Glomerular endothelial cell (primary cell): ENCODE measurements at places on chromosomes 16 and 17. TPM values are rescaled to one million over a fixed set of nuclear protein-coding genes. Genes with fewer than 3 reads are reported as not detected.

MARVELD3 gene
- 0.12 TPM in 1 of 2 replicates, not detected in the other for total RNA-seq

HBZ gene
- total RNA-seq, result not detected in 2 replicates

SLC5A10 gene
- not detected in 2 replicates for total RNA-seq

AIPL1 gene
- total RNA-seq, result not detected in 2 replicates

HOXB9 gene
- 14.5 and 16.7 TPM in 2 replicates for total RNA-seq

TPSB2 gene
- not detected in 2 replicates for total RNA-seq

TP53TG3 gene
- not detected in 2 replicates for total RNA-seq

TNFRSF17 gene
- total RNA-seq, result not detected in 2 replicates

LYRM1 gene
- 40.8 and 83.5 TPM in 2 replicates for total RNA-seq

DOC2A gene
- total RNA-seq, result 0.06 and 0.10 TPM in 2 replicates

ATP6V0D1 gene
- 158 and 218 TPM in 2 replicates for total RNA-seq

ABHD15 gene
- 7.0 and 9.0 TPM in 2 replicates for total RNA-seq

GLP2R gene
- 0.10 TPM in 1 of 2 replicates, not detected in the other for total RNA-seq

RHBDF2 gene
- total RNA-seq, result 77.3 and 132 TPM in 2 replicates

QPRT gene
- 6.0 and 14.9 TPM in 2 replicates for total RNA-seq

KRT9 gene
- not detected in 2 replicates for total RNA-seq

TMC5 gene
- not detected in 2 replicates for total RNA-seq

PABPN1L gene
- total RNA-seq, result not detected in 2 replicates

BRIP1 gene
- total RNA-seq, result 2.9 and 4.6 TPM in 2 replicates

NACA2 gene
- total RNA-seq, result not detected in 2 replicates

TP53I13 gene
- 39.3 and 52.2 TPM in 2 replicates for total RNA-seq

XYLT1 gene
- total RNA-seq, result 5.6 and 6.0 TPM in 2 replicates

RRAD gene
- 7.2 and 9.3 TPM in 2 replicates for total RNA-seq

DPEP1 gene
- 1.8 TPM in 1 of 2 replicates, not detected in the other for total RNA-seq

WNT3 gene
- total RNA-seq, result 0.29 and 0.47 TPM in 2 replicates

CLTC gene
- total RNA-seq, result 345 and 360 TPM in 2 replicates

KDM8 gene
- 4.6 and 5.9 TPM in 2 replicates for total RNA-seq

ITGAL gene
- not detected in 2 replicates for total RNA-seq

GCGR gene
- total RNA-seq, result not detected in 2 replicates

KRTAP16-1 gene
- not detected in 2 replicates for total RNA-seq

CES5A gene
- not detected in 2 replicates for total RNA-seq

TMEM98 gene
- 115 and 123 TPM in 2 replicates for total RNA-seq

TTYH2 gene
- 1.7 and 4.1 TPM in 2 replicates for total RNA-seq

MEIOB gene
- total RNA-seq, result 0.10 and 0.88 TPM in 2 replicates
